ENCODE measurements at places on chromosomes 2 and 18.

- DNase-seq, result peak; percentile 86
Measured at GRCh38 chr2:186841940-186842339, 7.0 kb downstream of the ZSWIM2 start.

DNA sequence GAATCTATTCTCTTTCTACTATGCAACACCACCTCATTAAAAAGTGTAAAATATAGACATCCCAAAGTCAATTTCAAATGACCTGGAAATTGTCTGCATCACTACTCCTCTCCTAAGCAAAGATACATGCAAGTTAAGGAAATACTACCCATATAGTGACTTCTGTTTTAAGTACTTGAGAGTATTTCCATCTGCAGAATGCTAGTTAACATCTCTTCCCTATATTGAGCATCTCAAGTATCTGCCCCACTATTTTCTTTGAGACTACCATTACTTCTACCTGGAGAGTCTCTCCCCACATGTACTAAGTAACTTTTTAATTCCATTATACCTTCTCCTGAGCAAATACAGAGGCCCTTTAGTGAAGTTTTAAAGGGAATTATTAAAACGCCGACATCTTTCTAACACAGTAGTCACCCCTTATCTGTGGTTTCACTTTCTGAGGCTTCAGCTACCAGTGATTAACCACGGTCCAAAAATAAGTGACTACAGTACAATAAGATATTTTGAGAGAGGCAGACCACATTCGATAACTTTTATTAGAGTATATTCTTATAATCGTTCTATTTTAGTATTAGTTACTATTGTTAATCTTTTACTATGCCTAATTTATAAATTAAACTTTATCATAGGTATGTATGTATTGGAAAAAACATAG, 21.8 kb downstream of the CWC22 start:
- DNase-seq, result no peak

DNA sequence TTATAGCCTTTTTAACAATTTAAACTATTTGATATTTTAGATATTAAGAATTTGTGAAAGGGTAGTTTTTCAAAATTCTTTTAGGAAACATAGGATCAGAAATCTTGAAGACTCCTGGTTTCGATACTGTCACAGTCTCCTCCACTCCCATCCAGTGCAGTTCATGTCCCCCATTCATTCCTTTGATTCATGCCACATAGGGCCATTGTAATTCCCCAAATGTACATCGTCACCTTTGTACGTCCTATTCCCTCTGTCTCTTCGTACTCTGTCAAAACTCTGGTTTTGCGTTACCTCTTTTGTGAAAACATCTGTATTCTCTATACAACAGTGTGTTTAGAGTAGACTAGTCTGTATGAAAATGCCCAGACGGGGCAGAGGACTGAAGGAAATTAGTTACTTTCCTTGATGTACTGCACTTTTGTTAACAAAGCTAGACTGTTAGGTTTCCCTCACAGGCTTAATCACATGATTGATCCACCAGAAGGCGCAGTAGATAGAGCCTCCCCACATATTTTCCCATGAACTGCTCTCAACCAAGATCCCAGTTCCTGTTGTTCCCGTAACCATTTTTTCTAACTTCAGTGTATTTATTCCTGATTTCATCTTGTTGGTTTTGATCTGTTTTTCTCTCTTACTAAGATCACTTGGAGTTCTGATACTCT, 2.5 kb downstream of the MRPL35 start:
- no peak for DNase-seq

GRCh38 chr2:200077838-200078237, 122.5 kb downstream of the MAIP1 start:
- DNase-seq, result peak; percentile 10

DNA sequence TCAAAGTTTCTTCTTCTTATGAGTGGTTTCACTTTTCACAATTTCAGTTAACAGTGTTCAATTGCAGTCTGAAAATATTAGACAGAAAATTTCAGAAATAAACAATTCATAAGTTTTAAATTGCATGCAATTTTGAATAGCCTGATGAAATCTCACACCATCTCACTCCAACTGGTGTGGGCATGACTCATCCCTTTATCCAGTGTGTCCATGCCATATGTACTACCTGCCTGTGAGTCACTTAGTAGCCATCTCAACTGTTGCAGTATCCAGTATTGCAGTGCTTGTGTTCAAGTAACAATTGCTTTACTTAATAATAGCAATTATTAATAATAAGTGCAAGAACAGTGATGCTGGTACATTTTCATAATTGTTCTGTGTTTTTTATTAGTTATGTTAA, 1202.5 kb downstream of the DSC3 start:
- peak; percentile 39 for DNase-seq

DNA sequence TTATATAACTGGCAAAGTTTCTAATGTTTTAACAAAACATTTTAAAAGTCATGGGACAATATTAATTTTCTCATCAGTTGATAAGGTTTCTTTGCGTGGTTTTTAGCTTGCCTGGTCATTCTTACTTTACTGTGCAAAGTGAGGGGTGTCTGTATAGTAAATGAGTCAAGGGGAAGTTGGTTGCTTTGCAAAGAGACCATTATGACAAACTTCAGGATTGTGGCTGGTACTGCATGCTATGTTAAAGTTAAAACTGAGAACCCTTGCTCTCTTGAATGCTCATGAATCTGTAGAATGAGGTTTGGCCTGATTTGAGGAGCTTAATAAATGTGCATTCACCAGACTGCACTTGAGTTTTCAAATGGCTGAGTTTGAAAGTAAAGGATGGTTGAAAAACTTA, 47.0 kb downstream of the COL4A4 start:
- no peak for DNase-seq

GRCh38 chr2:102103992-102104871, 38.3 kb upstream of the IL1R1 start:
- peak; percentile 96 for DNase-seq

GRCh38 chr2:24313744-24314632, 46.3 kb downstream of the ITSN2 start:
- peak; percentile 57 for DNase-seq

GRCh38 chr2:129318581-129319421, 660.7 kb upstream of the RAB6C start:
- no peak for DNase-seq

- DNase-seq, result no peak
Measured at GRCh38 chr18:48982266-48982665, 31.5 kb upstream of the SMAD7 start.

DNA sequence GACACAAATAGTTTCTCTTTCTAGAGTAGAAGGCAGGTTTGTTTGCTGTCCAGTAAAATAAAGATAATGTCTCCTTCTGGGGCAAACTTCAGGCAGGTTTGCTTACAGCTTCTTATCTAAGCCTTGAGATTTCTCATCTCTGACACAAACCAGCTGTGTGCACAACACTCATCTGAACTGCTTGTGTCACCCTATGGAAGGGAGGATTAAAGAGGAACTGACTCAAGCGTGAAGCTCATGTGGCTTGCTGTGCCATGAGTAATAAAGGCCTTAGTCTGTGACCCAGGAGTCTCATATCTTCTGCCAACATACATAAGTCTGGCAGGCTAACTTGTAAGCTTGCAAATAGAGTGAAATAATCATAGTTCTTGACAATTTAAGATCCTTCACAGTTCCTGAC, 24.2 kb upstream of the CPO start:
- DNase-seq, result peak; percentile 78

- DNase-seq, result peak; percentile 29
Measured at GRCh38 chr18:49754866-49755265, 58.5 kb downstream of the ACAA2 start.

- DNase-seq, result no peak
Measured at GRCh38 chr18:50806208-50806616, 13.6 kb downstream of the MRO start.

DNA sequence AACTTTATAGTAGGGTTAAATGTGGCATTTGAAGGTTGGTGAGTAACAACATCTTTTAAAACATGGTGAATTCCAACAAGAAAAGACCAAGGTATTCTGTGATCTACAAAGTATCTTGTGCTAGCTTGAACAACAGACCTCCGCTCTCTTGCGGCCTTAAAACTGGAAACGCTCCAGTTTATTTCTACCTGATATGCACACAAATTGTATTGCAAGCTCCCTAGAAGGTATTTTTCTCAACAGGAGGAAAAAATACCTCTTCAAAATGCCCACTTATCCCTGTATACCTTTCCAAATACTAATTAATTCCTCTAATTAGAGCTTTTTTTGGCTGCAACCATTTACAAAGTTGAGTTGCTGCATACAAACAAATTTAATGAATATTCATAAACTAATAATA, 69.5 kb downstream of the KCNH7 start:
- DNase-seq, result no peak

DNA sequence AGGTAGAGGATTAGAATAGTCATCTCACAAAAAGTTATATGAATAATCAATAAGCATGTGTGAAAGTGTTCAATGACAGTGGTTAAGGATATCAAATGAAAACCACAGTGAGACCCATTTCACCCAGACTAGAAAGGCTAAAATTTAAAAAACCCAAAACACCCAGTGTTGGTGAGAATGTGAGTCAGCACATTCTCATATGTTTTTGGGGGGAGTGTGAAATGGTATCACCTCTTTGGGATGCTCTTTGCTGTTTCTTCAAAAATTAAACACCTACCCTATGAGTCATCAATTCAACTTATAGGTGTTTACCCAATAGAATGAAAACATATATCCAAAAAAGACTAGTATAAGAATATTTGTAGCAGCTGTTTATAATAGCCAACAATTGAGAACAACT, 69.8 kb downstream of the MAP3K20 start:
- DNase-seq, result no peak

DNA sequence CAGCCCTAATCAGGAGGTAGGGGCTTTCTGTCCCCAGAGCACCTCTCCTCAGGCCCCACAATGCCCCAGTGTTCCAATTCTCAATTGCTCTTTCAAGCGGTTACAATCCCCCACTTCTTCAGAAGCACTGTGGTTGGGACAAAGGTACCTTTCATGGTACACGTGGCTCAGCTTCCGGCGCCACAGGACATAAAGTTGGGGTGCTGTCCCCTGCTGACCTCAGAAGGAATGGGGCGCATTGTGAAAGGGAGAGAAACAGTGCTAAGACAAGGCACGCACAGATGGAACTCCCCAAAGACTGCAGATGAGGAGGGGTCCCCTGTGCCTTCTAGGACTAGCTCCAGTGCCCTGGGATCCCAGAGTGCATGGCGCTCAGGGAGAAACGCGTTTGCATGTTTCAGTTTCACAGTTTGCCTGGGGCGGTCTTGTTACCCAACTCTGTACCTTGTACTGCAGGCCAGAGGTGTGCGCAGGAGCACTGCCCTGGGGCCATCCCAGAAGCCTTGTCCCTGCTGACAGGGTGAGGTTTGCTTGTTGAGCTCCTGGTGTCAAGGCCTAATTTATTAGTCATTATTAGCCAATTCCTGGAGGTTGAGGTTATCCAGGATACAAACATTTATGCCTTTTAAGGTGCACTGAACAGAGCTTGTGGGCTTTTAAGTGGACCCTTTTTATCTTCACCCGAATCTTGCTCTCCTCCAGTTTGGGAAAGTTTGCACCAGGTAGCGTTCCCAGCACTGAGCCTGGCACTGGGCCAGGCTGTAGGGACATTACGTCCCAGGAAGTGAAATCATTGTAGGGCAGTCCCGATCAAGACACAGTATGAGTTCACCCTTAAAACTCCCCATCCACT, 7.6 kb downstream of the CNDP1 start:
- DNase-seq, result no peak

DNA sequence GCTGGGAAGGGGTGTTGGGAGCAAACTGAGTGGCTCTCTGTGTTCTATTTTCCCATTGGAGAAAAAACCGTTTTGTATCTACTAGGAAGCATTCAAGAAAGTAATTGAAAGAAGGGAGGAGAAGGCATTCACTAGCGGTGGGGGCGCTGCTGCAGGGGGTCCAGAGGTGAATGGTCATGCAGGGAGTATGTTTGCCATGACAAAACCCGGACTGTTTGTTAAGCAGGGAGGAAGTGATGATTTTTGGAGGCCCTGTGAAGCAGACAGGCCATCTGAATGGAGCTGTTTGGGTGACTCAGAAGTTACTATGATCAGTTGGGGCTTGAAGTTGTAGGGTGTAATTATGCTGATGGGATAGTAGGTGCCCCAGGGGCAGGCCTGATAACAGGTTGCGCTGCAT, 7.0 kb downstream of the TAF4B start:
- no peak for DNase-seq

- no peak for DNase-seq
Measured at GRCh38 chr2:11483806-11484617, 18.1 kb upstream of the E2F6 start.

- no peak for DNase-seq
Measured at GRCh38 chr2:219174146-219174545, 2.6 kb downstream of the CNPPD1 start.

DNA sequence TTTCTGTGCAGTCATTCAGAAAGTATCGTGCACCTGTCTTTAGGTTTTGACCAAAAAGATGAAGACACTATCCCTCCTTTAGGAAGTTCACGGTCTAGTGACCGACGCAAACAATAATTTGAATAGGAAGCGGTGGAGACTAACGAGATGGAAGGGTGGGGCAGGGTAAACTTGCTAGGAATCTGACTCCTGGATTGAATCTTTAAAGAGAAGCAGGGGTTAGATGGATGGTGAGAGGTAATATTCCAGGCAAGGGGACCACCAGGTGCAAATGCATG, 651 bp upstream of the TXNL1 start:
- no peak for DNase-seq

DNA sequence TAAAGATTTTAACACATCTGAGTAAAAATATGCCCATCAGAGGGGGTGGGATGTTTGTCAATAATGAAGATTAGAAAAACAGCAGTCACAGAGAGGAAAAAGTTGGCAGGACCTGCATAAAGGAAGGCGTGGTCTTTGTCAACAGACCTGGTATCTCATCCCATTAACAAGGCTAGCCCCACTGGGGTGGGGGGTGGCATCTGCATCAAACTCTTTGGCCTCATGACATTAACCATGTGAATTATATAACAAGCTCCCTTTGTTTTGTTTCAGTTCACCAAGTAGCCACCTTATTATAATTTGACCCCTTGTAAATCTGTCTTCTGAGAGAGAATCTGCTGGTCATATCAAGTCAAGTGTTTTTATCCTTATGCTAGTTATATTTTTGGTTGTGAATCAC, 28.8 kb downstream of the NEMP2 start:
- DNase-seq, result no peak

- DNase-seq, result no peak
Measured at GRCh38 chr2:121524685-121525425, 5.8 kb upstream of the RNU4ATAC start.

DNA sequence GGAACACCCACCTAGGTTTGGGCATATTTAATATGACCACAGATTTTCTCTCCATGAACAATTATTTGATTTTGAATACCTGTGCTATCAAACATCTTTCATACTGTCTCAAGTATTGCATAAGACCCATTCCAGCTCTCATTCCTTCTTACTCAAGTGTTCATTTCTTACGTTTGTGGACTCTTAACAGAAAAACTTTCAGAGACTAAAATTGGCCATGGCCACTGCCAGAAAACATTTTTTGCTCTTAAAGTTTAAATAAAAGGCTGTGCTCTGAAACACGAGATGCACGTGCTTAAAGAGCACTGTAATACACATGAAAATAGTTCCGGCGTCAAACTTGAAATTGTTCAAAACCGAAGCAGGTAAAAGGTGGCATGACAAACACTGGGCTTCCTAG, 89.3 kb downstream of the LIMS1 start:
- peak; percentile 30 for DNase-seq
